Astrocyte of the cerebellum (primary cell): ENCODE measurements at places on chromosomes 1 and 21.

GRCh38 chr1:227437495-227438008, 119.3 kb upstream of the CDC42BPA start:
- DNase-seq = no peak

- DNase-seq = no peak
These were observed 47.1 kb upstream of the CSF3R start for GRCh38 chr1:36529769-36530260.

- DNase-seq = no peak
These were observed 108.7 kb downstream of the PRDM2 start for GRCh38 chr1:13808729-13809131.

DNA sequence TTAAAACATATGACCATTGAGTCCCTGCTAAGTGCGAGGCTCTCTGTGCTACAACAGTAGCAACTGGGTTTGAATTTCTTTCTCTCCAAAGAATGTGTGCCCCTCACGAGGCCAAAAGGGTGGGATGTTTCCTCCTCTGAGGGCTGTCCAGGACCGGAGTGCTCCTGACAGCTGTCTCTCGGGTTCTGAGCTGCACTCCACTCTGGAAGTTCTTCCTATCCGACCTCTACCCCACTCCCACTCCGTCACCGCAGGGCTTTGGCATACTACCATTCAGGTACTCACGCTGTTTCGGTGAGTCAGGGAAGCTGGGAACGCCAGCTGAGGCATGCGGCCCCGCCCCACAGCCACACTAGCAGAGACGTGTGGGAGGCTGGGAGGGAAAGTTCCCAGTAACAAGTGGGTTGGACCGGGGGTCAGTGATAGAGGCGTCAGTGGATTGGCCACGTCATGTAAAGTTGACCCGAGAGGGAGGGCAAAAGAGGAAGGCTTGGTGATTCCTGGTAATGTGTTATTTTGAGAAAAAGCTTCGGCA, 705 bp upstream of the SLC50A1 start:
- DNase-seq = peak; percentile 92

- peak; percentile 71 for DNase-seq
These were observed 39.7 kb downstream of the GNG12 start for GRCh38 chr1:67793562-67793961.

- DNase-seq = no peak
These were observed 33.5 kb downstream of the VPS26C start for GRCh38 chr21:37233551-37234146.

GRCh38 chr1:247373721-247374141, 42.1 kb upstream of the ZNF496 start:
- DNase-seq = no peak

- DNase-seq = no peak
These were observed 9.8 kb upstream of the EGLN1 start for GRCh38 chr1:231431665-231432415.

- no peak for DNase-seq
These were observed 310.6 kb downstream of the LRRIQ3 start for GRCh38 chr1:73887412-73887811.

GRCh38 chr21:46472246-46472645, 13.6 kb downstream of the DIP2A start:
- DNase-seq = no peak

DNA sequence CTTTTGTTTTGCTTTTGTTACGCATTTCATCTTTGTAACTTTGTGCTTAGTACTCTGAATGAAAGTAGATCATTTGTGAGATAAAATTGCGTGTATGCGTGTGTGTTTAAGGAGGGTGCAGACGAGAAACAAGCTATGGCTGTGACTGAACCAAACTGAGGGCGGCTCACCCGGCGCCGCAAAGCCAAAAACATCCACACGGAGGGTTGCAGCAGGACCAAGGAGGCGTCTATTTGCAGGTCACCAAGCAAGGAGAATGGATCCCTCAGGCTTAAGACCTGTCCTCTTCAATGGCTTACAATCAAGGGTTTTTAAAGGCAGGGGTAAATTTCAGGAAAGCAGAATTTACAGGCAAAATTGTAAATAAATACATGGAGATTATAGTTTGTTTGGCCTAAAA, 12.8 kb downstream of the GCSAML start:
- no peak for DNase-seq

DNA sequence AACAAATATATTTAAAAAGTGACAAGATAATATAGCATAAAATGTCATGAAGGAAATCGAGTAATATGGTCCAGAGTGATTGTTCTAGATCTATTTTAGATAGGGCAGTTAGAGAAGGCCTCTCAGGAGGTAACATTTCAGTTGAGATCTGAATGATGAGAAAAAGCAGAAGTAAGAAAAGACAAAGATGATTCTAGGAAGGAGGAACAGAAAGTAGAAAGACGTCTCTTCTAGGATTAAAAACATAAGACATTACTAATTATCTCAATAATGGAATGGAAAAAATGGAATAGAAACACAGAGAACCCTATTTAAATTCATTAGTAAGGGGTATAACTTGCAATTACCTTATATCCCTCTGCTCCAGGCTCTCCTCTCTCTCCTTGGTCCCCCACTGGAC, 130.0 kb upstream of the ZNHIT6 start:
- no peak for DNase-seq

DNA sequence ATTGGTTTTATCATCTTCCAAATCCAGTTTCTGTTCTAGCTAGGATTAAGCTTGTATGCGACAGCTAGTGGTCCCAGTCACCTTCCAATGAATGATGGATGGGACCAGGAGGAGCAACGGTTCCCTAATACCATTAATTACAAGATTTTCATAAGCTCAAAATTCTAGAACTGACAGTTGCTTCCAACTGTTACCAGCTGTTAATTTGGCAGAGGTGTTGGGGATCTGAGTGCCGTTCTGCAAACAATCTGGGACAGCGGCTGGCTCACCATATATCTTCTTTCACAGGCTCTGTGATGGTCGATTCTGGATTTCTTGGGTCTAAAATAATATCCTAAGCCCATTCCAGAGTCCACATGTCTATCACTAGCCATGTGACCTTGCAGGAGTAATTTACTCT, 34.5 kb upstream of the RALGPS2 start:
- no peak for DNase-seq

DNA sequence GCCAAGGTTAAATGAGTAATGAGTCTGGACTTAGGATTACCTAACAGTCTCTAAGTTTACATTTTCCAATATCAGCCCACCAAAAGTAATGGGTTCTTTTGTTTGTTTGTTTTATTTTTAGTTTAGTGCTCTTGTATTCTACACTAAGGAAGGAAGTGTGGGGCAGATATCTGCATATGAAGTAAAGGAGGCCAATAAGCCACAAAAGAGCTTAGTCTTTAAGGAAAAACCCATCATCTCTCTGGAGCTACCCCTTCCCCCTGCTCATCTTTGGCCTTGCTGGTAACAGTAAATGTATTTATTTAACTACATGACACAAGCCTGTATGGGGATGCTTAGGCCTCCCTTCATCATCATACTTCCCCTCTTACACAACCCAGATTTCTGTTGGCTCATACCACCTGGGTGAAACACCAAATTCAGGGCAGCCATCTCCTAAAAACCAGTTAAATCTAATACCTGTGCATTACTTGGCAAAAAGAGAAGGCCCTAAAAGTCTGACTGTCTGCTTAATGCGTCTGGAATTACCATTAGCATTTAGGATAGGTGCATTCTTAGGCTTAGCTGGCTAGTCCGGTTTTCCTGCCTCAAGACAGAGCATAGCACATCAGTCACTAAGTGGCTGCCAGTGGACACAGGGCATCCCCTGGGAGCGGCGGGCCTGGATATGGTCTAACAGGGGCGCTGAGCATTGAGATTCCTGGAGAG, 96.8 kb upstream of the ADGRL2 start:
- DNase-seq = no peak

DNA sequence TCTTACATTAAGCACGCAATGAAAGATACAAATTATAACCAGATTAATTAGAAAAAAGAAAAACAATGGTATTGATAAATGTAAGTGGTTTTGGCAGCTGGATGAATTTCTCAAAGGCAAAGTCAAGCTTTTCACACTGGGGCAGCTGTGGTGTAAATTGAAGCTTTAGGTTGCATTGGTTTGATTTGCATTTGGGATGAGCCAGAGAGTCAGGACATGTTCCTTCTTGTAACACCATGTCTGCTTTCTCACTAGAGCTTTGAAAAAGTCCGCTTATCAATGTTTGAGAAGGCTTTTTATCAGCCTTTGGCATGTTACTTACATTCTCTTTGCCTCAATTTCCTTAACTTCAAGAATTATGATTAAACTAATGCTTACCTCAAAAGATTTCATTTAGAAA, 173.9 kb downstream of the GPATCH2 start:
- DNase-seq = no peak

DNA sequence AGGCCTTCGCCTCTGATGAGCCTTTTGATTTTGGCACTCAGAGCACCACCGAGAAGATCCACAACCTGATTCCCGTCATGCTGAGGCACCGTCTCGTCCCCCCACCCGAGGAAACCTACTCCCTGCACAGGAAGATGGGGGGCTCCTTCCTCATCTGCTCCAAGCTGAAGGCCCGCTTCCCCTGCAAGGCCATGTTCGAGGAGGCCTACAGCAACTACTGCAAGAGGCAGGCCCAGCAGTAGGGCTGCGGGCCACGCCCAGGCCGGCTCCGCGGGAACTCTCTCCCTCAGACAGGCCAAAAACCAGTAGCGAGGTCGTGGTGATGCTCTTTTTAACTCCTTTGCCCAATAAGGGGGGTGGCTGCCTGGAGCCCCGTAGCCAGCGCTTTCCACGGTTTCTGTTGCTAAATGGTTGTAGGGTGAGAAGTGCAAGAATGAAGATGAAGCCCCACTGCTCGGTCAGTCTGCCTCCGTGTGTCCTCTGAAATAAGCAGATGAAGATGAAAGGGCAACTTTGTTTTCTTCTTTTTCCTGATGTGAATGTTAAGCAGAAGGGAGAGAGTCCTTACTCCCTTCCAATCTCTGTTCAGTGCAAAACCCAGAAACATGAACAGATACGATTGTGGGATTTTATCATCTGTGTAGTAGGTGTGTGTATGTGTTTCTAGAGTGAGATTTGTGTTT, 46.5 kb downstream of the COQ8A start:
- DNase-seq = no peak

DNA sequence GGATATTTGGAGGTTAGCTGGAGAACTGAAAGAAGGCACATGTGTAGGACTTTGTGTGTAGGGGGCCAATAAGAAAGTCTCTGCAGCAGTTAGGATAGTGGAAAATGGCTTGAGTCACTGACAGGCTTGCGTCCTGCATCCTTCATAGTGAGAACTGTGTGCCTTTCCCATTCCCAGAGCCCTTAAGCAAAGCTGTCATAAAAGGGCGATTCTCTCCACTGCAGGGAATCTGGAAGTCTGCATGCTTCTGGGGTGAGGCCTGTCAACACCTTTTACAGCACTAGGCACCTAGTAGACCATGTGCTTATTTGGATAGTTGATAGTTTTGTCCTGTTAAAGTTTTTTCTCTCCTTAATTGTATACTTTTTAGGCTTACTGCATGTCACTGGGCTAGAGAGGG, 39.4 kb upstream of the MACF1 start:
- DNase-seq = no peak

GRCh38 chr1:247445526-247446356, 12.2 kb downstream of the OR2B11 start:
- DNase-seq = no peak

GRCh38 chr1:226692823-226693222, 46.3 kb downstream of the ITPKB start:
- DNase-seq = no peak

- no peak for DNase-seq
These were observed 8.3 kb upstream of the KCNAB2 start for GRCh38 chr1:6037338-6037762.

GRCh38 chr1:38793299-38793698, 66.3 kb downstream of the RRAGC start:
- no peak for DNase-seq

DNA sequence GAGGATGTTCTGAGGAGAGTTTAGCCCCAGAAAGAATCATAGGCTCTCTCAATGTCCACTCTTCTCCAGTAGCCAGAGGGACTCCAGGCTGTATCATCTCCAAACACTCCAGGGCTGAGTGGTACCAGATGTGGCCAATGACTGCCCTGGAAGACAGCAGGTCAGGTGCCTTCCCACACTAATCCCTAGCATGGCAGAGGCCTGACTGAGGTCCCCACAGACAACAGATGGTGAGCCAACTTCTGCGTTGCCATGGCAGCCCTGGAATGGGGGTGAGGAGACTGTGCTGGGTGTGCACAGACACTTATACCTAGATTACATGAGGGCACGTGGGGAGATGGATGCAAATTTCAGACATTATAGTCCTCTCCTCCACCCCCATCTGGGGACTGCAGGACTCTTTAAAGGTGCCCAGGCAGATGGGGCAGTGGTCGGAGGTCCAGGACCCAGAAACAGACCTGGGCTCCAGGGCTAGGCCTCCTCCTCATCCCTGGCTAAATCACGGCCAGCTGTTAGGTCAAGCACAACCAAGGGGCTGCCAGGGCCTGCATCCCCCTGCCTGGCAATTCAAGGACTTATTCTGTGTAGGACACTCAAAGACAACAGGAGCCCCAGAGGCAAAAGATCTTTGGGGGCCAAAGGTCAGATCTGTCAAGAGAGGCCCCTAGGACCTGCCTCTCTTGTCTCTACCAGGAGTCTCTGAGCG, 42.9 kb downstream of the CAMK2N1 start:
- DNase-seq = no peak

DNA sequence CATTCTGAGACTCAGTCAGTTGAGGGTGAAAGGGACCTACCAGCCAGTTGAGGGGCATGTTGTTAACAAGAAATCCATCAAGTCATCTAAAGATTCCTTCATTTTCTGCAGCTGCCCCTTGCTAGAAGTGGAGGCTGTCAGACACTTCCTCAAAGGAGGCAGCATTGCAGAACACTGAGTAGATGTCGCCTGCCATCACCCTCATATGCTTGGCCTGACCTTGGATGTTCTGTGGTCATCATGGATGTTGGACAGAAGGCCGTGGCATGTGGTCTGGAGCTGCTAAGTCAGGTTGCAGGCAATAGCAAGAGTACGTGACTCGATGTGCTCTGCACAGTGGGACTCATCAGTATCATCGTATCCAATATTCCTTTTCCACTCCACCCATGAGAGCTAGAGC, 70.6 kb downstream of the GATAD2B start:
- no peak for DNase-seq

- DNase-seq = no peak
These were observed 59.1 kb downstream of the EIF4G3 start for GRCh38 chr1:21117597-21118001.

GRCh38 chr1:232508130-232508701, 121.7 kb downstream of the SIPA1L2 start:
- DNase-seq = no peak

GRCh38 chr1:222893255-222893654, 78.4 kb downstream of the DISP1 start:
- no peak for DNase-seq
